Stimulated activated CD8-positive, alpha-beta memory T cell treated with anti-CD3 and anti-CD28 coated beads, Interleukin-15, amount 100 ng/mL, for 24 hours (primary cell): ENCODE measurements at places on chromosomes 2 and 18.

GRCh38 chr2:207444756-207445155, 85.0 kb upstream of the CREB1 start:
- no peak for DNase-seq

- DNase-seq, result no peak
Measured at GRCh38 chr2:11256166-11256565, 88.3 kb downstream of the ROCK2 start.

GRCh38 chr18:44729631-44730101, 49.0 kb downstream of the SETBP1 start:
- no peak for DNase-seq

GRCh38 chr2:39486071-39486470, 49.0 kb upstream of the MAP4K3 start:
- DNase-seq, result no peak

DNA sequence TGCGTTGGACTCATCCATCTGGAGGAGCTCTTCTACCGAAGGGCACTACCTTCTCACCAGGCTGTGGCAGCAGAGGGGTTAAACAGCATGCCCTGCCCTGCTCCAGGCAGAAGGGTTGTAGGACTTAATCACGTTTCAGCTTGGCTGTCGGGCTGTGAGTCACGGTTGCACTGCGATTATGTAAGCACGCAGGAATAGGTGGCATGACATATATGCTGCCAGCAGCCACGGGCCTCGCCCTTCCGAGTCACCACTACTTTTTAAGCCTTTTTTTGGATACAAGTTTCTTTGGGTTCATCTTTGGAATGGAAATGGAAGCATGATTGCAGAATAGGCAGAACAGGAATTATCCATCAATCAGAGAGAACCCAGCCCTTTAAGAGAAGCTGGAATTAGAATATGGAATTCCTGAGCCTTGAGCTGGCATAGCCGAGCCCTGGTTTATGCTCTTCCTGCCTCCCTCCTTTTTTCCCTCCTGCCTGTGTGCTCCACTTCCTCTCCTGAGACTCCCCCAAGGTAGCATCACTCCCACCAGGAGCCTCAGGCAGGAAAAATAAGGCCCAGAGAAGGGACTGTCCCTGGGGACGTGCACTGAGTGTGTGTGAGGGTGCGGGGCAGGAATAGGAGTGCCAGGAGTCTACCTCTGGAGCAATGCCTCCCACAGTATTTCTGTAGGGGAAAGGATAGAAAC, 86.8 kb downstream of the SEMA4F start:
- no peak for DNase-seq

- DNase-seq, result no peak
Measured at GRCh38 chr2:127118038-127118437, 11.1 kb upstream of the BIN1 start.

GRCh38 chr2:190718652-190719526, 70.0 kb downstream of the NAB1 start:
- DNase-seq, result peak; percentile 17

GRCh38 chr2:149145314-149146295, 107.1 kb downstream of the LYPD6B start:
- no peak for DNase-seq

GRCh38 chr2:182506606-182507005, 79.8 kb upstream of the PDE1A start:
- no peak for DNase-seq

- DNase-seq, result no peak
Measured at GRCh38 chr2:86621280-86621943, 2.3 kb downstream of the RNF103 start.

- DNase-seq, result no peak
Measured at GRCh38 chr18:36947820-36948348, 119.0 kb downstream of the KIAA1328 start.

GRCh38 chr2:15554525-15555218, 6.5 kb downstream of the NBAS start:
- DNase-seq, result no peak

DNA sequence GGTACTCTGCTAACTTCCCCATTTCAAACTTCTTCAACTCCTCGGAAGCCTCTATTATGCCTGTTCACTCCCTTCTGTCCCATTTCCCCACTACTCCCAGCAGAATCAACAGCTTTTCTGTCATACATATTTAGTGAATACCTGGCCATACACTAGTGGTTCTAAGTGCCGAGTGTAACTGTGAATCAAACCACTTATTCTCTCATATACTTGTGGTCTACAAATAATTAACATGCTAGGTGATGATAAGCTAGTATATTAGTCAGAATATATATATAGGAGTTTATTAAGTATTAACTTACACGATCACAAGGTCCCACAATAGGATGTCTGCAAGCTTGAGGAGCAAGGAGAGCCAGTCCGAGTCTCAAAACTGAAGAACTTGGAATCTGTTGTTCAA, 150.7 kb downstream of the CCDC102B start:
- DNase-seq, result no peak

GRCh38 chr2:9025746-9026145, 22.3 kb upstream of the MBOAT2 start:
- no peak for DNase-seq

GRCh38 chr18:58051765-58052460, 7.9 kb downstream of the NEDD4L start:
- DNase-seq, result no peak

- DNase-seq, result no peak
Measured at GRCh38 chr2:213002383-213002782, 149.0 kb downstream of the IKZF2 start.

DNA sequence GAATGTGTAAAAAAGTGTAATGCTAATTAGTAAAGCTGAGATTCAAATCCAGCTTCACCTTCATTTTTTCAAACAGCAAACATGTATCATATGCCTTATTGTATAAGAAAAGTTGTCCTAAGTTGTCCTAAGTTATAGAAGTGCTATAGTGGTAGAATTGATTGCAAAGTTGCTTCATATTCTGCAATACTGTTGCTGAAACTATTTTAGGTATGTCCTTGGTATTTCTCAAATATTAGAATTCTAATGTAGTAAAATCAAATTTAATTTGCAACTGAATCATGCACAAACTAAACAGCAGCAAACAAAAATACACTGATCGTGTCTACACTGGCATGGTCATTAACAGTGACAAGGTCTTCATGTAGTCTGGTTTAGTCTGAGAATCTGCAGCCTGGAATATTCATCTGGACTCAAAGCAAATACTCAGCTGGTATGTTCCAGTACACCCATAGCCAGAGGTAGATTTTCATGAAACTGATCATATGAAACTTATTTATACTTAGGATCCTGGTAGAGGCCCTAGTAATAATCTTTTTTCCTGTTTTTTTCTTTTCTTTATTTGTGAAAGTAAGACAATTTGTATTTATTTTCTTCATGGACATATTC, 555.6 kb upstream of the ZEB2 start:
- no peak for DNase-seq

GRCh38 chr18:9825571-9826073, 60.2 kb upstream of the TXNDC2 start:
- DNase-seq, result no peak

GRCh38 chr2:85791704-85792565, 38.1 kb downstream of the ATOH8 start:
- DNase-seq, result no peak

DNA sequence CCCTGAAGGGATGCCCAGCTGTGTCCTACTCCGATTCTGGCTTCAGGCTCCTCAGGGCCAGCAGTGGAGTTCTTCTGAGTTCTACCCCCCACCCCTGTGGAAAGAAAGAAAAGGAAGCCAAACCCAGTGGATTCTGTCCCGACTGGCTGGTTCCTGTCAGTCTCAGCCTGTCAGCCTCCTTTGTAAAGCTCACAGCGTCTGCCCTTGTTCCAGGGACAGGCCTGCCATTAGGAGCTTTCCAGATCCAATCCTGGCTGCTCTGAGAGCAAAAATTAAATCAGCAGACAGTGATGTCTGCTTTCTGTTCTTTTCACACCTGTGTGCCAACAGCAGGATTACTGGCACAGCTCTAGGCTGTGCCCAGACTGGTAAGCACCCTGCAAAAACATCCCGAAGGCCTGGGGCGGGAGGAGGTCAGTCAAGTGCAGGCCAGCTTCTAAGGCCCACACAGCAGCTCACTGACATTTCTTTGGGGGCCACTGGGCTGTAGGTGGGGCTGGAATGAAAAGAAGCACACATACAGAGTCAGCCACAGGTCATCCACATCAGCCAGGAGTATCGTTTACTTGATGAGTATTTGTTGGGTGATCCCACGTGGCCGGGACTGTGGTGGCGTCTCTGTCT, 69.1 kb downstream of the EHD3 start:
- no peak for DNase-seq

DNA sequence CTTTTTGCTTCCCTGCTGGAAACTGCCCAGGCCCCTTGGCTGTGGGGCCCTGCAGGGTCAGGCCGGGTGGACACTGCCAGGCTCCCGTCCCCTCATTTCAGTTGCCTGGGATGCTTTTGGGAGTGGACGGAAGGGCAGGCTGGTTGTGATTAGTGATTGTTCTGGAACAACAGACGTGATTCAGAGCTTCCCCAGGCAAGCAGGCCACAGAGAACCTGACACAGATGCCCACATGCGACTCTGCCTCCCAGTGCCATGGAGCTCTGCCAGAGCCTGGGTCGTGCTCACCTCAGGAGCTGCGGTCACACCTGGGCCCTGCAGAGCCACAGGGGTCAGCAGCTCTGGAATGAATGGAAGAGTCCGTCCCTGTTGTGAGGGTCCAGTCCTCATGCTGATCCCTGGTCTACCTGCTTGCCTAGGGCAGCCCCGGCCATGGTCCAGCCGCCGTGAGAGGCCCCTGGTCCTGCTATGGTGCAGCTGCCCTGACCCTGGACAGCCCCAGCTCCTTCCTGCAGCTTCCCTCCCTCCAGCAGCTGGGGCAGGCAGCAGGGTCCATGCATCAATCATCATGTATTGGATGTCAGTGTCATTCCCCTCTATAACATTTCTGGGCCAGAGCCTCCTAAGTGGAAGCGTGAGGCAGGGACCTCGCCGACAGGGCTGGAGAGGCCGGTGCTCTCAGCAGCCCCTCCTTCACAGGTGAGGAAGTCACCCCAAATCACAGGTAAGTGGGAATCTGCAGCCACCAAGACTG, 518.6 kb upstream of the MYT1L start:
- DNase-seq, result no peak

DNA sequence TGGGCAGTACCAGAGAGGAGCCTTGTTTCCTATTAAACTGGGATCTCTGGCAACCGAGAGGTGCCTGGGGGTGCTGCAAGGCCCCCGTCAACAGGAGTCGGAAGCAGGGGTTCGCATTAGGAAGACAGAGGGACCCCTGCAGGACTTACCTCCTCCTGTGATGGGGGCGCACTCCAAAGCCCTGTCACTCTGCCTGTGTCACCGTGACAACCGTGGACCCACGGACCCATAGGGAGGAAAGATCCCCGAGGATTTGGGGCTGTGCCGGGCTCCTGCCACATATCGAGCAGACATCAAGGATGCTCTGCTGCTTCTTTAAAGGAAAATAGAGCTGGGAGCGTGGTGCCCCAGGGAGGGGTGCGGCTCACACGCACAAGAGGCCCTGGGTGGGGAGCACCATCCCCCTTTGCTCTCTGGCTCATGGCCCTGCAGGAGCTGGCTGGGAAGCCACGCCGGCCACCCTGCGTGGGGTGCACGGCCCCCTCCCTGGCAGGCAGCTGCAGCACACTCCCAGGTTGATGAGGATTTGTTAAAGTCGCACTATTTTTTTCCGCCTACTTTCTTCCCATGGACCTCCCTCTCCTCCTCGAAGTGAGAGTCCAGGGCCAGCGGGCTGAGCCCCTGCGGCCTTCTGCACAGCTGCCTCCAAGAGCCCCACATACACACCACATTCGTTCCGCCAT, 167.5 kb downstream of the TWIST2 start:
- DNase-seq, result no peak

GRCh38 chr2:29606104-29607037, 315.0 kb downstream of the ALK start:
- DNase-seq, result no peak

DNA sequence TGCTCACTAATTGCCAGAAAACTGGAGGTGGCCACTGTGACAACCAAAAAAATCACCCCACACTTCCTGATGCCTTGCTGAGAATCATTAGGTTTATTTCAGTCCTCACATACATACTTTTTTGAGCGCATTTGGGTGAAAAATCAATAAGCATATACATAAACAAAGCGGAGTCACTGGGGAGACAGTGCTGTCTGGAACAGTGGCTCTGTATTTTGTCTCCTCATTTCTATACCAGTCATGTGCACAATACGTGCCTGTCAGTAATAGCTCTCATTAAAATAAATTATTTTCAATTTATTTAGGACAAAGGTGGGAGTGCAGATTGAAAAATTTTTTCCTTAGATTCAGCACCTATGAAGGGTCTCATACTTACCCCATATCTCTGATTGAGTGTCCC, 48.2 kb downstream of the CXCR4 start:
- DNase-seq, result no peak

- no peak for DNase-seq
Measured at GRCh38 chr2:179478771-179479170, 214.1 kb upstream of the SESTD1 start.

DNA sequence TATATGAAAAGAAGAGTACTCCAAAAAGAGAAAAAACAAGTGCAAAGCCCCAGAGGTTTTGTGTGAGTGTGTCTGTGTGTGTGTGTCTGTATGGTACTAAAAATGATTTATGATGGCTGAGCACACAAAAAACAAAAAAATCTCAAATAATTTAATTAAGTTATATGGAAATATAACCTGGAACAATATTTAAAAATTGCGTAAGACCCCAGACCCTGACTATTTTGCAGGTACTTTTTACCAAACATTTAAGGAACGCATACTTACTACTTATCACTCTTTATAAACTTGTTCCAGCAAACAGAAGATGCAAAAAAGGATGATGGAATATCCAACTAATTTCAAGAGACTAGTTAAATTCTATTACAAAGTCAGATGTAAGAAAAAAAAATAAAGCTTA, 317.4 kb upstream of the KCNH7 start:
- DNase-seq, result no peak

DNA sequence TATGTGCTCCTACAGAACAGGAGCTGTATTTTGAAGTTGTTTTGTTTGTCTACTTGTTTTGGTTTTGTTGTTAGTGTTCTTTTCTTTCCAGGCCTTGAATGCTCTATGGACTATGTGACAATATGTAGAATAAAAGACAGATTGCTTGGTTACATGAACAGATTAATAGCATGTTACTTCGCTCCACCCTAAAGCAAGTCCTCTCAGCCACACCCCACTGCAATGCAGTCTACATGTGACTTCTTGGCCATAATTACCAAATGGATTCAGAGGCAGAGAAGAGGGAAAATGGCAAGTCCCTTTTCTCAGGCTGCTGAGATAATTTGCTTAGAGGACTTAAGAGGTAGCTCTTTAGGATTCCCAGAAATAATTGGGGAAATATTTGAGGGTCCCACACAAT, 123.2 kb upstream of the CYP1B1 start:
- no peak for DNase-seq
